ENCODE measurements at places on chromosomes 11 and 22.

- peak; percentile 68 for DNase-seq
These were observed 46.4 kb downstream of the MORC2 start for GRCh38 chr22:30922151-30922611.

DNA sequence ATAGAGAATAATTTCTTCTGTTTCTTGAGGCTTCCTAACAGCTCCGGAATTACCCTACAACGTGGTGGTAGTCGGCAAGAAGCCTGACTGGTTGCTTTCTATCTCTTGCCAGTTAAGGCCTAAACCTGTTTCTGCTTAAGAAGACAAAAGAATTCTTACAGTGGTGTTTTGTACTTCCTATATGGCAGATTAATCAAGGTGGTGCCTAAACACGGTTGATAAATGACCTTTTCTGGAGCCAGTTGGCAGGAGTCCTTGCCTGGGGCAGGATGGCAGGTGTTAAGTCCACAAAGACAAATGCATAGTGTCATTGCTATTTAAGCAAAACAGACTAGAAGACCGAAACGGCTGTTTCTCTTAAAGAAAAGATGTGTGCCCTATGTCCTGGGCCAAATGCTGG, 9.9 kb downstream of the GVQW3 start:
- no peak for DNase-seq

DNA sequence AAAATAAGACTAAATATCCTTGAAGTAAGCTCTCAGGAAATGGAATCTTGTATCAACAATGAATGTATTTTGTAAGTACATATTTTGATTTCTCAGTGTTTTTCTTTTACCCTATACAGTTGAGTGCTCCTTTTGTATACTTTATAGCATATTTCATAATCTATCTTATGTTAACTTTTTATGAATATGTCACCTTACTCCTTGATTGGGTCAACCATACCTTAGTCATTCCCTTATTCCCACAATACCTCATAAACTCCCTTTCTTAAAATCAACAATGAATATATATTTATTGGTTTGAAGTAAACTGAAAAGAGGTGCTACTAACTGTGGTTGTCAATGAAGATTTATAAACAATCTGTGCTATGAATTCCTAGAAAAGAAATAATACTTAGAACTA, 686.2 kb downstream of the METTL15 start:
- DNase-seq = no peak

GRCh38 chr22:48554893-48555572, 1272.6 kb downstream of the BRD1 start:
- no peak for DNase-seq

- DNase-seq = no peak
These were observed 1.9 kb downstream of the SLCO2B1 start for GRCh38 chr11:75152651-75153427.

DNA sequence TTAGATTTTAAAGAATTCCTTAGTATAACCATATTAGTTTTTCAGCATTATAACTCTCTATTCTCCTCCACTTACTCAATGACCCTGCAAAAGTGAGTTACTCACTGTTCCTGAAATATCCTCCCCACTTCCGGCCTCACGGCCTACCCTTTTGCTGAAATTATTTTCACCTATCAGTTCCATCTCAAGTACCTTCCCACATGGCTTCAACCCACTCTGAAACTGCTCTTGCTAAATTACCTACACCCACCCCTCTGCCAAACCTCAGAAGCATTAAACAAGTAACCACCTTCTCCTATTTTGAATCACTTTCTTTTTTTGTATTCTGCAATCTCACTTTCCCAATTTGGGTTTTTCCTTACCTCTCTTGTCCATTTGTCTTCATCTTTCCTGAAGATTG, 37.7 kb downstream of the OR5P2 start:
- no peak for DNase-seq

DNA sequence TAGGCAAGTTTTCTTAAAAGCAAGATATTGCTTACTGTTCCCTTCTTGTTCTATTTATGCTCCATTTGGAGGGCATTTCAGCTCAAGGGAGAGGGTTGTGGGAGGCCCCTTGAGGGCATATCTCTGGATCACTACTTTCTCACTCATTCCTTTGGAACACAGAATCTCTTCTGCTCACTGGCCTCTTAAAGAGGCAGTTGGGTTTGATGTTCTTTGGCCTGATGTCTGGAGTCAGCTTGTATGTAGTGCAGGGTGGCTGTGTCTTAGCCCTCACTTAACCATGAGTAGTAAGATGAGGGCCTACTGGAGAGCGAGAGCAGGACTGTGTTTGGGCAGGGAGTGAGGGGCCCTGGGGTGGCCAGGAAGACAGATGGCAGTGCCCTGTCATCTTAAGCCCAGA, 3.6 kb downstream of the INCENP start:
- no peak for DNase-seq

DNA sequence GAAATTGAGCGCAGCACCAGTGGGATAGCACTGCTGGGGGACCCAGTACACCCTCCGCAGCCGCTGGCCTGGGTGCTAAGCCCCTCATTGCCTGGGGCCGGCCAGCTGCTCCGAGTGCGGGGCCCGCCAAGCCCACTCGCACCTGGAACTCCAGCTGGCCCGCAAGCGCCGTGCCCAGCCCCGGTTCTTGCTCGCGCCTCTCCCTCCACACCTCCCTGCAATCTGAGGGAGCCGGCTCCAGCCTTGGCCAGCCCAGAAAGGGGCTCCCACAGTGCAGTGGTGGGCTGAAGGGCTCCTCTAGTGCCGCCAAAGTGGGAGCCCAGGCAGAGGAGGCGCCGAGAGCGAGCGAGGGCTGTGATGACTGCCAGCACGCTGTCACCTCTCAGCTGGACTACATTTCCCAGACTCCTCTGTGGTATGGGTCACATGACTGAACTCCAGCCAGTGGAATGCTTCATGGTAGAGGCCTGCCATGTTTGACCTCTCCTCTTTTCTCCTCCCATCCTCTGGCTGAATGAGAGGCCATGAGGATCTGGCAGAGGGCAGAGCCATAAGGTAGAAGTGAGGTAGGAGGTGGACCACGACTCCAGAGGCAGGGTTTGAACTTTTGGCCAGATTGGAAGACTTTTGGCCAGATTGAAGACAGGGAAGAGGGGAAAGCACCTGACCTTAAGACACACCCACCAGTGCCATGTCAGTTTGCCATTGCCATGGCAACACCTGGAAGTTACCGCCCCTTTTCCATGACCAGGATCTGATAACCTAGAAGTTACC, 6.2 kb downstream of the MRGPRD start:
- no peak for DNase-seq

DNA sequence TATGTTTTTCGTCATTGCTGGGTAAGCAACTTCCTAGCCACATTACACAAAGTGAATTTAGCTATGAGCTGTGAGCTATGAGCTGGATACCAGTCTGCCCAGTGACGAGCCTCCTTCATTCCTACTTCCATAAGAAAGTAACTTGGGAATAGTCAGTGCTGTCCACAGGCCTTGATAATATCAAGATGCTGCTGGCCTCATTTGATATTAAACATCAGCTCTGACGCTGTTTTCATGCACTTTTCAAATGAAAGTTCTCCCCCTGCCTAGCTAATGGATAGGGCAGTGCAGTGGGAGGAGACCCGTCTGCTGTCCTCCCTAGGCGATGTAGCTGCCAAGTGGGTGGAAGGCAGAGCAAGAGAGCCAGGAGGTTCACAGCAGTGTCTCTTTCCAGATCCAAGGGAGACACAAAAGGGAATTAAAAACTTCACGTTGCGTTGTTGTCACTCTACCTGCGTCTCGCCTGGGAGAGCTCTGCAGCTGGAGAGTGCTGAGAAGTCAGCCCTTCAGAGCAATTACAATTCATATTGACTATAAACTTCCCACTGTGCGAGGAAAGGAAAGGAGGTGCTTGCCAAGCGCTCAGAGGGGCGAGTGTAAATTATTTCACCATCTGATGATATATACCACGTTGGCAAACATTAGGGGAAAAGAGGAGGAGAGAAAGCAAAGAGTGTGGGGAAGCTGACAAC, 861.4 kb downstream of the NTM start:
- DNase-seq = no peak
